Activated T-cell treated with anti-CD3 and anti-CD28 coated beads, Interleukin-2, amount 50 U/mL, for 1 hour (primary cell): ENCODE measurements at places on chromosomes 16 and 17.
A peak's percentile ranks its signal among the peaks of the same experiment; 100 is the strongest.

DNA sequence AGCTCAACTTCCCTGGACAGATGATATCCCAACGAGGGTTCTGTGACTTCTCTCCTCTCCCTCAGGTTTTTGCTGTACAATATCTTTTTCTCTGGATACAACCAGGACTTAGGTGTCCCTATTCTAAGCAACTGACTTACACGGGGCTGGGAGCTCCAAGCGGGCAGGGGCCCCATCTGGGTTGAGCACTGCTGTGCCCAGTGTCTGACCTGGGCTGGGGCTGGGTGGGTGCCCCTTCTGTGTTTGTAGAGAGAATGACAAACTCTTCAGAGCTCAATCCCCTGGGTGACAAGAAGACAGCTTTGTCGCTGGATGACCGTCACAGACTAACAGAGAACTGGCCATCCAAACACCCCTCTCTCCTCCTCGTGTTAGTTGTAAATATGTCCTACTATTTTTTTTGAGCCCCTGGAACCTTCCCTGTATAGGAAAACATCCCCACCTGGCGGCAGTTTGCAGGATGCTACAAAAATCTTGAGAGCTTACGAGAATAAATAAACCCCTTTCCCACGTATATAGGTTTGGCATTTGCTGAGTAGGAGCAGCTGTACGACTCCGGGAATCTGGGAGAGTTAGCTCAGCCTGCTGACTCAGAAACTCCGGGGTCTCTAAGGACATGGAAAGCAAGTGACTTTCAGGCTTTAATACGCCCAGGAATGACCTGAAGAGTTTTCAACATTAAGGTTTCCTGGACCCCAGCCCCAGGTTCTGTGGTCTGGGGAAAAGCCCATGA is 23.7 kb upstream of the RCVRN start:
- no peak for DNase-seq

- no peak for DNase-seq
Measured at GRCh38 chr17:38465391-38466345, 37.4 kb downstream of the ARHGAP23 start.

DNA sequence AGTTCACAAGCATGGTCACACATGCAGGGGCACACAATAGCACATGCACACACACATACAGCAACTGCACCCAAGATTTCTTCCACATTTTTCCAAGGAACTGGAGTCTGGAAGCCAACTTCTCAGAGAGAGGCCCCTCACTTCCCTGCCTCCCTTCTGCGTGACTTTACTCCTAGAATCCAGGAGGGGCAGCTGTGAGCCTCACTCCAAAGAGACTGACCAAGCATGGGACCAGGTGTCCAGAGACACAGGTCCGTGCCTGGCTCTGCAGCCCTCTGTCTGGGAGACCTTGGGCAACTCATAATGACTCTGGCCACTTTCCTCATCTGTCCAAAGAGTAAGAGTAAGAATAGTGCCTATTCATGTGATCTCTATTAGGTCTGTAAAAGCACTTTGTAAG is 104.7 kb upstream of the TMEM132E start:
- no peak for DNase-seq

DNA sequence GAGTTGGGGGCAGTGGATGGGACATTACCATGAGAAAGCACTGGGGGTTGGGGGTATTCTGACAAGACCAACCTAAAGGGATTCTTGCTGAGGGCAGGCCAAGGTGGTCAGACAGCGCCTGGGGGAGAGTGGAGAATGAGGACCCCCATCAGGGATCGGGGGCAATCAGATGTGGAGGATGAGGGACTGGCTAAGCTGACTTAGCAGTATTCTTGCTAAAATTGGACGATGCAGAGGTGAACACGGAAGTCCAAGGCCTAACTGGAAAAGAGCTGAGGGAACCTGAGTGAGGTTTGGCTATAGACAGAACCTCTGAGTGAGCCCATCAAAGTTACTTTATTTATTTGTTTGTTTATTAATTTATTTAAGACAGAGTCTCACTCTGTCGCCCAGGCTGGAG is 9.2 kb downstream of the QPRT start:
- no peak for DNase-seq

- DNase-seq = no peak
Measured at GRCh38 chr16:52453644-52454043, 93.3 kb downstream of the TOX3 start.

GRCh38 chr17:57413848-57414651 is 157.7 kb downstream of the MSI2 start:
- DNase-seq = no peak

DNA sequence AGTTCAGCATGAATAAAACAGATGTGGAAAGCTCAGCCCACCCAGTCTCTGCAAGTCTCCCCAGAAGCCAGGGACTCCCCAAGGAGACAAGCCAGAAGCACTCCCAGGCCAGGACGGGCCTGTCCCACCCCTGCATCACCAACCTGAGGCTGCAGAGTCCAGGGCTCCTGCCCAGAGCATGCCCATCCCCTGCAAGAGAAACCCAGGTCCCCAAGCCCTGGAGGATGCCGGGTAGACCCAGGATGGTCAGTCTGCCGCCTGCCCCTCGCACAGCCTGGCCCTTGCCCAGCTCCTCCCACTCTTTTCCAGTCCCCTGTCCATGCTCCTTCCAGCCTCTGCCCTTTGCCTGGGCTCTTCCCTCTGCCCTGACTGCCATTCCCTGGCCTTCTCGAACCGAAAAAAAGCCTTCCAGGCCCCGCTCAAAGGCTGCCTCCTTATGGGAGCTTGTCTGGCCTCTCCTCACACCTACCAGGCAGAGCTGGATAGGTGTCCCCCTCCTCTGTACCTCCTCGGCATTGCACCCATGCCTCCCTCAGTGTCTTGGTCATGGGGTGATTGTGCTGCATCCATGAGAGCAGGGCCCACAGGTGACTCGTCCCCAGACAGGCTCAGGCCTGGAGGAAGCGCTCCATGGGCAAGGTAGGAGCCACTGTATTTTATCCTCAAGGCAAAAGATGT is 44.8 kb downstream of the BEAN1 start:
- no peak for DNase-seq

DNA sequence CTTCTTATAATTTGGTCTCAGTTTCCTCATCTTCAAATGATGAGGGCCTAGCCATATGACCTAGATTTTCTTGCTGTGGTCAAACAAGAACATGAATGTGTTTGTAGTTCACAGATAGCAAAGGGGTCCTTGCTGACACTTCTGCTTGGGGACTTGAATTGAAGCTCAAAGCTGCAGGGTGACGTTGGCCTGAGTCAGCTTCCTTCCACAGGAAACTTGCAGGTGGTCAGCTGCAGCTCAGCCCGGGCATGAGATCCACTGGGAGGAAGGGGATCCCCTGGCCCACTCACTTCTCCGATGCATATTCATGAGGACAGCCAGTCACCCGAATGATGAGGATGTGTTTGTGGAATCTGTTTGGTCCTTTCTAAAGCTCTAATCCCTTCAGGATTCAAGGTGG is 42.6 kb upstream of the AXIN2 start:
- DNase-seq = no peak

DNA sequence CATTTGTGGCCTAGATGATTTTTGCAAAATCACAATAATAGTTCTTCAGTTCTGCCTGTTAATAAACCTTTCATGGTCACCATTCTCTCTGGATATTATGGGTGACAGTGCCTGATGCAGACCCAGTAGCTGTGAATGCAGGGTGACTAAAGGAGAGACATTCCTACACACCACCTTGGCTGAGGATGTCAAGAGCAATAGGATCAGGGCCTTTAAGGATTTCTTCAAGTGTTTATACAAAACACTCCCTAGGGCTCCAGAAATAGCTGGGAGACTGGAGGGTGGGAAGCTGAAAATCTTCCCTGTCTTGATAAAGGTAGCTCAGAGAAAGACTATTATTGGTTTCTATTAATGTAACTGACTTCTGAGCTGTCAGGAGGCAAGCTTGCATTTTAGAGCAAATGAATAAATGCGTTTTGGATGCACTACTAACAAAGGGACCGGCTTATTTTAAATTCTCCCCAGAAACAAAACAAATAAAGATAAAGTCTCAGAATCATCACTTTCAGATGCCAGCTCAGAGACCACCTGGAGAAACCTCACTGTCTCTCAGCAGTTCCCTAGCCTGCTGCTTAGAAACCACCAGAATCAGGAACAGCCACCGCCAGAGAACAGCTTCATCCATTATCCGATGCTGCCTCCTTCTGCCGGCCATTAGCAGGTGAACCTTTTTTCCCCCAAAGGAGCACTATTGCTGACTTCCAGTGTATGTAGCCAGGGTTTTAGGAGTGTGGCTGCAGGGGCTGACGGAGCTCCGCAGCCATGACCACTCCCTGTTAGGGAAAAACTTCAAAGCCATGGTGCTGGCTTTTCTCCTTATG is 171.4 kb upstream of the DYNLRB2 start:
- DNase-seq = no peak

- DNase-seq = no peak
Measured at GRCh38 chr16:8929086-8929748, 34.5 kb downstream of the USP7 start.

- DNase-seq = peak; percentile 55
Measured at GRCh38 chr17:40318830-40319391, 9.9 kb downstream of the RARA start.

GRCh38 chr16:65294165-65294564 is 172.3 kb upstream of the CDH11 start:
- DNase-seq = no peak

- no peak for DNase-seq
Measured at GRCh38 chr17:77085926-77086432, 54.8 kb upstream of the SEC14L1 start.

DNA sequence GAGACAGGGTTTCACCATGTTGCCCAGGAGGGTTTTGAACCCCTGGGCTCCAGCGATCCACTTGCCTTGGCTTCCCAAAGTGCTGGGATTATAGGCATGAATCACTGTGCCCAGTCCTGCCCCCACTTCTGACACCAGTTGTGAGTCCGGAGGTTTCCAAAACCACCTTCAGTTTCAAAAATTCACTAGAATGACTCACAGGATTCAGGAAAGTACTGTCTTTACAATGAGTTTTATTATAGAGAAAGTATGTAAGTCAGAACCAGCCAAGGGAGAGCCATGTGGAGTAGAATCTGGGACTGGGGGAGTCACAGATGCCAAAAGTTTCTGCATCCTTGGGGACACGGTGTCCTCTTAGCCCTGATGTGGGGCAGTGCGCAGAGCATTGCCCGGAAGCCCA is 55.1 kb downstream of the PLD6 start:
- DNase-seq = no peak

DNA sequence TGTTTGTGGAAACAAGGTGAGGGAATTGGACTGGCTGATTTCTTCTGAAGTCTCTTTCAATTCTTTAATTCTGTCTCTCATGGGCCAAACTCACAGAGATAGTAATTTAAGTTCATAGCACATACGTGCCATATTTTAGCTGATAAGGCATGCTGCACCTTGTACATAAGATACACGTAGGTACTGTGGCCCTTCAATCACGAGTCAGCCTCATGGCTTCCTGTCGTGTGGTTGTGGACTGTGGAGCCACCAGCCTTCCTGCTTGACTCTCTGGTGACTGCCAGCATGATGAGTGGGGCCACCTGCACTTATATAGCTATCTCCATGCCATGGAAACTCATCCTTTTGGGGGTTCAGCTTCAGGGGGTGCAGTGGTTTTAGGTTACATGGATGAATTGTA is 25.1 kb downstream of the KSR1 start:
- peak; percentile 48 for DNase-seq

DNA sequence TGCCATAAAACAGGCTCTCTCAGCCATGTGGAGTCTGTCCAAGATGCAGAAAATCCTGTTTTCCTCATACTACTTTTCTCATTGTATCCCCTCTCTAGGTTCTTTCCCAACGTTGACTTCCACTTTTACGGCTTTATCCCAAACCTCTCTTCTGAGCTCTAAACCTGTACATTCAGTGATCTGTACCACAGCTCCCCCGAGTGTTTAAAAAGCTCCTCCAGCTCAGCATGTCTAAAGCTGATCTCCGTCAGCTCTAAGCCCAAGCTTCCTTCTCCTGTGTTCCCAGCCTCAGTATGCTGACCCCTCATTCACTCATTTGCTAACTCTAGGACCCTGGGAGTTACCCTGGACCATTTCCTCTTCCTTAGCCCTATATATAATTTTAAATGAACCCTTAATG is 144.6 kb downstream of the DNAH9 start:
- DNase-seq = no peak

DNA sequence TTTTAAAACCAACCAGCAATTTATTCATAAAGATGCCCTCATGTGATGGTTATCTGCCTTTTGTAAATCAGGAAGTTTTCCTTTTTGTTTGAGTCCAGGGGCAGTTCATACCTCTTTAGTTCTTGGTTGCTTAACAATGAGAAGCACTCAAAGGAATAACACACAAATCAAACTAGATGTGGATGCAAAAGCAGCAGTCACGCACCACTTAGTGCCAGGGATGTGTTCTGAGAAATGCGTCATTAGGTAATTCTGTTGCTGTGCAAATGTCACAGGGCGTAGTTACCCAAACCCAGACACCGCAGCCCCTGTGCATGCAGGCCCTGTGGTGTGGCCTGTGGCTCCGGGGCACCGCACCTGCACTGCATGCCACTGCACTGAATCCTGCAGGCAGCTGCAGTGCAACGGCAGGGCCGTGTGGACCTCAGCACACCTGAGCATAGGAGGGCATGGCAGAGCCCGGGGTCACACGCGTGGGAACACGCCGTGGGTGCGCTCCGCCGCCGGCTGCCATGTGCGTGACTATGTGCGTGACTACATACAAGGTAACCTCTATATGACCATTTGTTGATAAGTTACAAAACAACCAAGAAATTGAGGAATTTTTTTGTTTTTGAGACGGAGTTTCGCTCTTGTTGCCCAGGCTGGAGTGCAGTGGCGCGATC is 39.6 kb downstream of the PKD1 start:
- DNase-seq = no peak

DNA sequence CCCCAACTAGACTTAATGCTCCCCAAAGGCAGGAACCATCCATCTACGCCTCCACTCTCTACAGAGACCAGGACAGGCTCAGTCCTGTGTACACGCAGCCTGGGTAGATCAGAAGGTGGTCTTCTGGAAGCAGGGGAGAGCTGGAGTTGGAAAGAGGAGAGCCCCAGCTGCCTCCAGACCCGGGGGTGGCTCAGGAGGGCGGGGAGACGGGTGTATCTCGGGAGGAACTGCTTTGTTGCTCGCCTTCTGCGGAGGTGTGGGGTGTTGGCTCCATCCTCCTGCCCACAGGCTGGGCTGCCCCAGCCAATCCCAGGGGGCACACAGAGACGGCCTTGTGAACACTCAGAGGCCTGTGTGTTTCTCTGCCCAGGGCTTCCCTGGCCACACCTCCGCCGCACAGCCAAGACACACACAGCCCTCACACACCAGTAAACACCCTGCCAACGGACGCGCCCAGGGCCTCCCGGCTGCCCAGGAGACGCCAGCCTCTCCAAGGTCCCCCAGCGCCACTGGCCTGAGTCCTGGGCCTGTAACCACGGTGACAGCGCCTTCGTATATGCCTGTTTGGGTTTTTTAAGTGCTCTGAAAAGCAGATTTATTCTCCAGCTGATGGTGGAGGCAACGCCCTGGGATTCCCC is 143.4 kb upstream of the CDC42EP4 start:
- no peak for DNase-seq
